ENCODE measurements at places on chromosomes 7 and 10.

GRCh38 chr10:88090568-88091214 is 227.3 kb downstream of the PTEN start:
- DNase-seq, result no peak

DNA sequence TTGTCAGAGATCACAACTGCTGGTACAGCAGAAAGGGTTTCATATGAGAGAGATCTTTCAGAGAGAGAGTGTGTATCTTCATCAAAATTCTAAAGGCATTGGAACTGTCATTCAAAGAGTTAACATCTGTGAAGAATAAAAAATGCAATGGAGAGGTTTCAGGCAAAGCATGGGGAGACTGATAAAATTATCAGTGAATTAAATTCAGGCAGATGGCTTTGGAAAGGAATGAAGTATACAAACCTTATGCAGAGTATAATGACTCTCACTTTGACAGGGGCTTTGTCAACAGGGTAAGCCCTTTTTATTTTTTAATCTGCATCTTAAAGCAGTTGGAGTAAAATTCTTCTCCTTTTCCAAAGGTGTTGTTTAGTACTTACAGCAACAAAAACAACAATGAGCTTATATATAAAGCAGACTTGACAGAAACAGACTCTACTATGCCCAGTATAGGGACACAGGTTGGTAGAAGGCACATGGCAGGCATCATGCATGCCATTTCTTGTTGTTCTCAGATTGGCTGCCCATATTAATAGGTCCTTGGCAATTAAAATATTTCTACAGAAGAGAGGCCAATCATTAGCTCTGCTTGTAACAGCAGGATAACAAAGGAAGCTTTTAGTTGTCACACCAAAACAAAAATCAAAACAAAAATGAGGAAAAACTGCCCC is 54.9 kb upstream of the NXPH1 start:
- DNase-seq, result no peak

GRCh38 chr7:30688718-30689221 is 6.5 kb upstream of the CRHR2 start:
- no peak for DNase-seq

DNA sequence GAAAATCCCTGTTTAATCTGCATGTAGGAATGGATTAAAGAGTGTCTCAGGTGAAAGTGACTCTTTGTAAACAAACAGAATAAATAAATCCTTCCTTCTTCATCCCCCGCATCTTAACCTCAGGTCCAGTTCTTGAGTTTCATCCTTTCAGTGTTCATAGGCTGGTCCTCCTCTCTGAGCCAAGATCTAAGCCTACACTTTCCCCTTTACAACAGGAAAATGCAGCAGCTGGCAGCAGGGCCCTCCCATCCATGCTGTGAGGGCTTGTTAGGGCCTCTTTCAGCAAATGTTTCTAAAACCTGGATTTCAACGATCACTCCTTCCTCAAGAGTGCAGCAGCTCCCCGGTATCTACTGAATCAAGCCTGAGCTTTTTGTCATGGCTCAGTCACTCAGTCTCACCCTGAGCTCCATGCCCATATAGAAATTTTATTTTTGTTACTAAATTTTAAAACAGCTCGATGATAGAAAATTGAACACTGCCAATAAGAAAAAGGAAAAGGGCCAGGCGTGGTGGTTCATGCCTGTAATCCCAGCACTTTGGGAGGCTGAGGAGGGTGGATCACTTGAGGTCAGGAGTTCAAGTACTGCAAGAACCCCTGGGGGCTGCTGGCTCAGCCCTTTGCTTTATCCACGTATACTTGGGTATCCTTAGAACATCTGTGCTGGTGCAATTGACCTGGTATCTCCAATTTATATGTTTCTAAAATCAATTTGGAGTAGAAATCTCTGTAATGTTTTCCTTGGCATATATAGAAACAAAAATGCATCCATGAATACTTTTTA is 15.6 kb downstream of the BLNK start:
- no peak for DNase-seq

DNA sequence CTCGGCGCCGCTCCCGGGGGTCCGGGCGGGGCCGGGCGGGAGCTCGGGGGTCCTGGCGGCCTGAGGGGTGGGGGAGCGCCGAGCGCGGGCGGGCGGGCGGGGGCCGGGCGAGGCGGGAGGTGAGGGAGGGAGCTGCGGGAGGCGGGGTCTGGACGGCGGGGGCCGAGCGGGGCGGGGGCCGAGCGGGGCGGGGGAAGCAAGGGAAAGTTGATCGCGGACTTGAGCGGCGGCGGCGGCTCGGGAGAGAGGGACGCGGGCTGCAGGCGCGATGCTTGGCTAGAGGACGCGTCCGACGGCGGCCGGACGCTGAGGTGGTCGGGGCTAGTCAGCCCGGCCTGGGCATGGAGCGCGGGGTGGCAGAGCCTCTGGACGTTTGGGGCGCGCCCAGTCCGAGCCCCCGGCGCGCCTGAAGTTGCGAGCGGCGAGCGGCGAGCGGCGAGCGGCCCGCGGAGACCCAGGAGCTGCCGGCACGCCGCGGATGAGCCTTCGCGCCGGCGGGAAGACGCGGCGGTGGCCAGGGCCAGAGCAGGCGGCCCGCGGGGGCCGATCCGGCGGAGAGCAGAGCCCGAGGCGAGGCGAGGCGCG is at the start of gene CDH23:
Gene CDH23, plus strand, starts transcription at position 210 of the 585 bp plus-strand sequence. CDS start 42,912 bp downstream, outside the sequence.
- DNase-seq, result no peak

- DNase-seq, result peak; percentile 63
Measured at GRCh38 chr10:49115015-49115795, at the start of gene VSTM4. Gene VSTM4 (minus strand): TSS chr10:49115522. CDS start chr10:49115485, 37 bp downstream.

- DNase-seq, result no peak
Measured at GRCh38 chr7:55308186-55308929, 56.8 kb upstream of the LANCL2 start.

DNA sequence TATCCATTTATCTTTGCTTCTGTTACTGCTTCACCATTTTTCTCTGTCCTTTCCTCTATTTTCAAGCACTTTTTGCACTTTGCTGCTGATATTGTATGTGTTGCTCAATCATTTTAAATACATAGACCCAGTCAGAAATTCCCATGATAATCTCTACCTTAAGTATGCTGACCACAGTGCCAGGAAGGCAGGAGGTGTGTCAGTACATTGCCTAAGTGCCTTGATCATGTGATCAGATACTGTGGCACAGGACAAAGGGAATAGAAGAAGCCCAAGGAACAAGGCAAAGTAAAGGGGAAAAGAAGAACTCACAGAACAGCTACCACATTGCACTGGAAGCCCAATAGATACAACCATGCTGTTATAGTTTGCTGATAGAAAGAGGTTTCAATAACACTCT is 53.7 kb upstream of the CD36 start:
- DNase-seq, result no peak

DNA sequence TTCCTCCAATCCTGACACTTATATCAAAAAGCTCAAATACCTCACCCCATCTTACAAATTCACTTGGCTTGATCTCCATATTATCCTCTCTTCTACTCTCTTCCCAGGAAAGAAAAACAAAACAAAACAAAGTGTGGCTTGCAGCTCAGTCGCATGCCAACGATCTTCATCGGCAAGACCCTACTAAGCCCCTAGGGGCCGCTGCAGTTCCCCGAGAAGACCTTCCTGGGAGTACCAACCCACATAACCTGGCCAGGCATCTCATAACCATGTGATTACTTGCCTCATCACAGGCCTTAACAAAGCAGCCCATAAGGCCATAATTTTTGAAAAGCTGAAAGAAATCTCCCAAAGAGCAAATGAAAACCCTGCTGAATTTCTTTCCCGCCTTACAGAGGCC is 103.7 kb downstream of the ZNF92 start:
- no peak for DNase-seq

- no peak for DNase-seq
Measured at GRCh38 chr7:37393476-37393875, 55.2 kb downstream of the ELMO1 start.

GRCh38 chr7:21159506-21159905 is 268.4 kb upstream of the SP4 start:
- no peak for DNase-seq

DNA sequence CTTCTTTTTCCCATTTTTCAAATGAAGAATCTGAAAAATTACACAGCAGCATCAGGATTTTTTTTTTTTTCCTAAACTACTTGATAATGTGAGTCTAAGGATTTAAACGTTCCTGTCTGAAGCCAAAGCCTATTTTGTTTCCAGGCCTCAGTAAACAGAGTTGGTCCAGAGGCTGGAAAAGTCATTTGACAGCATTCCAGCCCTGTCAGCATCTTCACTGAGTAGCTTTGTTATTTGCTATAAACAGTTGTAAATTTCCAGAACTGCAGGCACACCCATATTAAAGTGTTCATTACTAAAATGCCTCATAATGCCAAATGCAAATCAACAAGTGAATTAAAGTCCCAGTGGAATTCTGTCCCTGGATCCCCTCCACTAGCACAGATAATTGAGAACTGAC is 35.5 kb upstream of the KMT2E start:
- peak; percentile 57 for DNase-seq

GRCh38 chr10:36351159-36351558 is 709.1 kb upstream of the FZD8 start:
- DNase-seq, result no peak

DNA sequence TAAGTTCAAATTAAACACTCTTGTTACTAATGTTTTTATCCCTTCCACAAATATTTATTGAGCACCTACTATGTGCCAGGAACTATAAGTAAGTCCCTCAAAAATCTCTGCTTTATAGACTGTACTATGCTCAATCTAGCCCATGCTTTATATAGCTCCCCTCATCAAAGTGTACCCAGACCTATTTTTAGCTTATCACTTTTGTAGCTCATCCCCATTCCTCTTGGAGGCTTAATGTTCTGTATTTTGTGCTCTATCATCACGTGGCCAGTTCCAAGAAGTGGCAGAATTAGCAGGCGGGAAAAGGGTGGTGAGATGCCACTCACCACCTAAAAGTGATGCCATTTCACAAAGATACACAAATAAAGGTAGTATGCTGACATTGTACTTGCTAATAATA is 138.1 kb upstream of the BET1 start:
- DNase-seq, result no peak

GRCh38 chr10:17247210-17247609 is 19.2 kb downstream of the VIM start:
- DNase-seq, result no peak

GRCh38 chr10:120641695-120642094 is 184.7 kb downstream of the PLPP4 start:
- DNase-seq, result no peak

GRCh38 chr10:113326160-113327111 is 226.4 kb upstream of the HABP2 start:
- no peak for DNase-seq

DNA sequence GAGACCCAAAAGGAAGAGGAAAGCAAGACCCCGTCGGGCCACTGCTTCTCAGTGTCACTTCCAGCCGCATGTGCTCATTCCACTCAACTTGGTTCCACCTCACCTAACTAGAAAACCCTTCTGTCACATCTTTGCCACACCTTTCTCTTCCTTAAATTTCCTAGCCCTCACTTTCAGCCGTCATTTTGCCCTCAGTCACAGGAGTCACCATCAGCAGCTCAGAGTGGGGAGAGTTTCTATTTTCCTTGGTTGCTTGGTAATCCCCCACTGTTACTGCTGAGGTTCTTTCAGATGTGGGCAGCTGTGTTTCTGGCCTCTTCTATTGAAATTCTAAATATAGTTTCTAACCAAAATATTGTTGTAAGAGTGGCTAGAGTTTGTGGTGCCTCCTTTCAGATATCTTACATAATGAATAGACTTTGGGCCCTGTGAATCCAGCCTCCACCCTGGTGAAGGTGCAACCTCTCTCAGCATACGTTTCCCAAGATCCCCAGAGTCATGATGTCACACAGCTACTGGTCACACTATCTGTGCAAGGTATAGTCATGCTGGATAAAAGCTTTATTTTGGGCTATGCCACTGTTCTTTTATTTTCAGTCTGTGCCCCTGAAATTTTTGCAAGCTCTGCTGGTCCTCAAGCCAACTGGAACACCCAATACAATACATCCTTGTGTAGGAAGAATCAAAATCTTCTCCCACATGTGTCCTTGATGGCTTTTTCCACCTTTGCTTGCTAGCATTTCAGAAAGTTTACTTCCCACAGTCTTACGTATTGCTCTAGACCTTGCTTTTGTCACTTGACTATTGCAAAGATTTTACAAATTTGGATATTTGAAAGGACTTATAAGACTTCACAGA is 9.2 kb downstream of the AGBL3 start:
- DNase-seq, result no peak

GRCh38 chr7:27193335-27194001 is 6.4 kb downstream of the HOXA13 start:
- DNase-seq, result no peak

GRCh38 chr7:128809363-128809762 is 17.6 kb downstream of the CCDC136 start:
- DNase-seq, result no peak

GRCh38 chr7:25894902-25895791 is 256.9 kb upstream of the NFE2L3 start:
- peak; percentile 62 for DNase-seq

DNA sequence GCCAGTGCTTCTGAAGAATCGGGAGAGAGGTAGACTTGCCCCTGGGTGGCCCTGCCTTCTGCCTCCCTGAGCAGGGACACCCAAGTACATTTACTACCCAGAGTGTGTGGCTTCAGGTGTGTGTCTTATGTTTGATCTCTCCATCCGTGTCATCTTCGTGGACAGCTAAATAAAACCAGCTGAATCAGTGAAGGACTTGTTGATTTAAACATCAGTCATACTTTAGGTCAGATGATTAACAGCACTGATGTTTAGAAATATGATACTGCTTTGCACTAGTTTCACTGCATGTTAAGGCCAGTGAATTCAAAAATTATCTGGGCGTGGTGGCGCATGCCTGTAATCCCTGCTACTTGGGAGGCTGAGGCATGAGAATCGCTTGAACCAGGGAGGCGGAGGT is 4.0 kb downstream of the MTG1 start:
- no peak for DNase-seq

- DNase-seq, result no peak
Measured at GRCh38 chr7:47455872-47456185, 126.1 kb downstream of the TNS3 start.

DNA sequence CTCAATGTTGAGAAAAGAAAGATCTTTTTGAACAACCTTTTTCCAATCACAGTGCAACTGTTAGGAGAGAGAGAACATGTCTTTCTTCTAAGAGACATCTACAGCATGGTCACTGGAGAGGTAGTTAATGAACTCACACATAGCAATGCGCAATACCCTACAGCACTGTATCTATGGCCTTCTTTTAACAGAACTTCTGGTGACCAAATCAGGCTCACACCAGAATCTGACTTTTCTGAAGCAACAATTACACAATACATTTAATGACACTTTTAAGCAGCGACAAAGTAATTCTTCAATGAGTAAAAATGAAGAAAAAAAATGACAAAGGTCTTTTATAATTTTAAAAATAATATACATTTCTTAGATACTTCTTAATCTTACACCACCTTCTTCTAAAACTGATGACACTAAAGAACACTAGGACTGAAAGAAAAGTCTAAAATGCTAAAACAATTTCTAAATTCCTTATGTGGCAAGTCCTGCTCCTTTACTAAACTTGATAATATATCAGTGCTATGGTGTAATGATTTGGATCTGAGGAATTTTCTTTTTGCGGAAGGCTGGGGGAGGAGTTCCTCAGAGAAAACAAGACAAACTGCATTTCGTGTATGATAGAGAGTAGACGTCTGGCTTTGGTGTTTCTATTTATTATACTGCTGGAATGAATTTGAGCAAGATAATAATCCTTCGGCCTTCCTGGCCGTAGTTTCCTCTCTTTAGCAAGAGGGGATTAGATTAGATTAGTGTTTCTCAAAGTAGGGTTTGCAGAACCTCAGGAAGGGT is 166.3 kb downstream of the ZNF438 start:
- DNase-seq, result no peak

GRCh38 chr7:74032191-74032490 is 4.2 kb downstream of the ELN start:
- peak; percentile 51 for DNase-seq
